ENCODE measurements at places on chromosomes 1 and 21. TPM values are rescaled to one million over a fixed set of nuclear protein-coding genes. Genes with fewer than 3 reads are reported as not detected.
A peak's percentile ranks its signal among the peaks of the same experiment; 100 is the strongest.

WNT3A gene
- not detected for total RNA-seq

SMCP gene
- not detected for total RNA-seq

- no peaks in the 10 kb centered on the region for H3K27me3 ChIP-seq
- H3K27ac ChIP-seq: no peak overlapping the region
- no peak for DNase-seq
- no peaks in the 10 kb centered on the region for H3K36me3 ChIP-seq
Observed at GRCh38 chr1:83505148-83505547, 493.8 kb downstream of the TTLL7 start.

DNA sequence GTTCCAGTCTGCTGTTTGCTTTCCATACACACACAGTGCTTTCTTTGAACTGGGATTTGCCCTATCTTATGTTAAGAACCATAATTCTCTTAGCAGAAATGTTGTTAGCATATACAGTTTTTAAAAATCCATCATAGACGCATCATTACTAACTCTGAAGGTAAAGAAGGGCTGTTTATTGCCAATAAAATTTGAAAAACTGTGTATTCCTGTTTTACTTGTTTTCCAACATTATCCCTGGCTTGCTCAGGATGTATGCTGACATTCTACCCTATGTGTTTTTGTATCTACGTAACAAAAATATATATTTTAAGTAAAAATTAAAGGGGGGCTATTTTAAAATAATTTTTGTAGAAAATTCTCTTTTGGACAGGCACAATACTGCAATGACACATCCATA, 857.2 kb downstream of the BRINP3 start:
- H3K36me3 ChIP-seq: no peaks in the 10 kb centered on the region
- H3K4me1 ChIP-seq: no peaks in the 10 kb centered on the region
- no peaks in the 10 kb centered on the region for H3K27me3 ChIP-seq

RCC1 gene
- total RNA-seq: 2.8 TPM

MAP3K21 gene
- 0.20 TPM for total RNA-seq

GRCh38 chr1:246448373-246448772, 58.7 kb downstream of the SMYD3 start:
- no peaks in the 10 kb centered on the region for H3K36me3 ChIP-seq
- peaks cover 9% of the 10 kb centered on the region for H3K4me1 ChIP-seq
- H3K27me3 ChIP-seq: no peaks in the 10 kb centered on the region
- no peak overlapping the region for H3K27ac ChIP-seq

GRCh38 chr1:162003061-162003829, 20.4 kb downstream of the OLFML2B start:
- peaks cover 7% of the 10 kb centered on the region for H3K4me1 ChIP-seq
- peak overlapping the region; percentile 24 for H3K27ac ChIP-seq
- H3K36me3 ChIP-seq: no peaks in the 10 kb centered on the region
- peak overlapping the region; percentile 27 for H3K4me3 ChIP-seq
- H3K27me3 ChIP-seq: no peaks in the 10 kb centered on the region

DNA sequence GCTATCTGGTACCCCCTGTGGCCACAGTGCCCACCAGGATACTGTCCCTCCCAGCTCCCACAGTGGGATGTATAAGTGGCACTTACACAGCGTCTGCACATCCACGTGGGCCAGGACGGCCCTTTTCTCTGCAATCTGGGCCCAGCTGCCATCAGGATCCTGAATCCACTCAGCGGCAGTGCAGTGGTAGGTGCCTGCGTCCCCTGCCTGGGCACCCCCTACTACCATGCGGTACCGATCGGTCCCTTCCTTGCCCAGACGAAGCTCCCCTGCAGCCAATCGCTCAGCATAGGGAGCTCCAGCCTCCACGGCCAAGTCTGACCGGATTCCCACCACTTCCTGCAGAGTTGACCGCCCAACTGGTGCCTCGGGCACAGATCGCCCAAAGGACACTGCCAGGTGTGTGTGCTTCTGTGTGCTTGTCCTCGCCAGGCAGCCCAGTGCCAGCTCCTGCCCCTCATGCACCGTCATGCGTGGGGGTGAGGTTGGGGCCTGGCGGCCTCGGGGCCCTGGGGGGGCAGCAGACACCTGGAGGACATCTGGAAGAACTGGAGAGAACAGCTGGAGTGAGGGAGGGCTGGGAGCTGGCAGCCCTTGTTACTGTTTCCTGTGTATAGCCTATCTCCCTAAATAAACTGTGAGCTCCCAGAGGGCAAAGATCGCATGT, 4.7 kb downstream of the IGSF8 start:
- no peaks in the 10 kb centered on the region for H3K27me3 ChIP-seq
- H3K4me3 ChIP-seq: no peak overlapping the region
- peaks cover 25% of the 10 kb centered on the region for H3K36me3 ChIP-seq
- H3K4me1 ChIP-seq: peaks cover 14% of the 10 kb centered on the region
- DNase-seq: no peak
- no peak overlapping the region for H3K27ac ChIP-seq

DNA sequence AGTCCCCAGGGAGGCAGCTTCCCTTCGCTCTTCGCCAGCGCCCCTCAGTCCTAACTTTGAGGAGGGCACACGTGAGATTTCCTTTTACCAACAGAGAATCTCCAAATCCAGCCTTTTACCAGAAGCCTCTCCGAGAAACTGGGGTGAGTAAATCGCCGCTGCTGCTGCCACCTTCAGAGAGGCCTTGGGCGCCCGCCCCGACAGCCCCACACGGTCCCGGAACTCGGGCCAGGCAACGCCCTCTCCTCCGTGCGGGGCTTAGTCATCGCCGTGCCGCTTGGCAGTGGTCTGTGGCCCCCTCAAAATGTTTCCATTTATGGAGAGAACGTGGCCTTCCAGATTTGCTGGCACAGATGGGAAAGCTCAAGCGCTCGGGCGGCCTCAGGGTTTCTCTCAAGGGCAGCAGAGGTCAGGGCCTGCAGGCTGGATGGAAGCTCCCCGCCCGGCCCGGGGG, 41.4 kb upstream of the COL6A2 start:
- no peaks in the 10 kb centered on the region for H3K36me3 ChIP-seq
- H3K4me1 ChIP-seq: peaks cover 18% of the 10 kb centered on the region
- H3K27me3 ChIP-seq: no peaks in the 10 kb centered on the region
- no peak overlapping the region for H3K4me3 ChIP-seq

CD48 gene
- total RNA-seq: 31.6 TPM

ILDR2 gene
- 5.8 TPM for total RNA-seq

DNA sequence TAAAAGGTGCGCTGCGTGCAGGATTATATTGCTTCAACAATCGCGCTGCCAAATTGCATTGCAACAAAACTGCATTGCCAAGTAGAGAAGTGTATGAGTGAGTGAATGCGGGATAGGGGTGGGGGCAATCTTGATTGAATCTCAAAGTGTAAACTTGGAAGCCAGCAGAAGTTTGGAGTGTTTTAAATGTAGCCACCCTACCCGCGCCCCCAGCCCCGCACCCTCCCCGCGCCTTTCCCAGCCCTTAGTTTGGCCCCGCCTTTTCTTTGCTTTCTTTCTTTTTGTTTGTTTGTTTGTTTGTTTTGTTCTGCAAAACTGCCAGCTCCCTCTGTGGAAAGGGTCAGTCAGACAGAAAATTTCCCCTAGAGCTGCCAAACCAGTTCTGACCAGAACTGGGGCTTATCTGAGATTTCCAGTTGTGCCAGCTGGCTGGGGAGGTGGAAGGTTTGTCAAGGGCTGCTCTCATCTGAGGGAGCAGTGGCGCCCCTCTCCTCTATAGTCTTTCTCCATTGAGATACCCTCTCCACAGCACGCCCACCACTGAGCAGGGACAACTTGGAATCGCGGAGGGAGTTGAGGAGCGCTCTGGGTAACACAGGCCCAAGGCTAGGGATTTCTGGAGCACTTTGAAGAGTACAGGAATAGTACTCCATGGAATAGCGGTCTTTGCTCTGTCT, 666 bp upstream of the BEND5 start:
- peaks cover 20% of the 10 kb centered on the region for H3K4me1 ChIP-seq
- no peak for DNase-seq
- peaks cover 5% of the 10 kb centered on the region for H3K36me3 ChIP-seq
- H3K4me3 ChIP-seq: peak overlapping the region; percentile 75

DNA sequence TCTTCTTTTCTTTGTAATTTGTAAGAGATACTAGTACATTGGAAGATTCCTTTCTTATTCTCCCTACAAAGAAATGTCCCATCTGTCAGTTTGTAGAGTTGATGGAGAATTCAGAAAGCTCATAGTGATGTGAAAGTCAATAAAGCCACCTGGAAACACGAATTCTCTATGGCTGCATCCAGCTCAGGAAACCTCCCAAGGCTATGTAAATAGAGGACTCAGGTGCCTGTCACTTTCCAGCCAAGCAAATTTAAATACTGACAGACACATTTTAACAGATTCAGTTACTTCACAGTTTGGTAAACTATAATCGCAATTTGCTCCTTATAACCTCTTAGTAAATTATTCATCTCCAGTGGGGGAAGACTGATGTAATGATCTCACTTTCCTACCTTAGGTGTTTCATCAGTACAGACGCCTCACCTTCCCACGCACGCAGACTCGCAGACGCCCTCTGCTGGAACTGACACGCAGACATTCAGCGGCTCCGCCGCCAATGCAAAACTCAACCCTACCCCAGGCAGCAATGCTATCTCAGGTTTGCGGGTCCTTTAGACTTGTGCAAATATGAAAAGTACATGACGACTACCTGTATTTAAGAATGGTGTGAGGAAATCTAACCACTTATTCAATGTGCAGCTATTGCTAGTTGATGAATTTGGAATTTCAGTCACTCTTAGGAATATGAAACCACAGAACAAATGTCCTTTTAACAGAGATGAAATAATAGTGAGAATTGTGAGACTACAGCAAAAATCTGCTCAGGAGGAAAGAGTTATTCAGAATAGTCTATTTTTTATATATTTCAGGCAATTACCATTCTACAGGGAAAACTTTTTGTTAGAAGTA, 60.6 kb downstream of the PTPRC start:
- no peaks in the 10 kb centered on the region for H3K27me3 ChIP-seq
- H3K27ac ChIP-seq: no peak overlapping the region
- H3K4me3 ChIP-seq: no peak overlapping the region
- no peaks in the 10 kb centered on the region for H3K4me1 ChIP-seq

- H3K4me1 ChIP-seq: no peaks in the 10 kb centered on the region
- H3K27ac ChIP-seq: no peak overlapping the region
- H3K36me3 ChIP-seq: no peaks in the 10 kb centered on the region
Observed at GRCh38 chr1:86758570-86758969, 54.2 kb downstream of the SH3GLB1 start.

DNA sequence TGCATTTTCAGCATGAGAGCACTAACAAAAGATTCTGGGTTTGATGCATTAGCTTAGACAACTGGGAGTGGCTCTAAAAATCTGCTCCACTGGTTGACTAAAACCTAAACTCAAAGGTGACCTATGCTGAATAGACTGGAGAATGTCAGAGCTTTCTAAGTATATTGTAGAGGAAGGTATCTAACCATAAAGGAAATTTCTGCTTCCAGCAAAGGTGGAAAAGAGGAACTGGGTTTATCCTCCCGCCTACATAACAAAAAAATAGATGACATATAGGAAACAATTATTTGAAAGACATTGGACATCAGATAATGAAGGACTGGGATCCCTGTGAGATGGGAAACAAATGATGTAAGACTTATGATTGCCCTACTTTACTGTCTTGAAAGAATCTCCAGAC, 35.8 kb upstream of the CR2 start:
- no peaks in the 10 kb centered on the region for H3K27me3 ChIP-seq
- no peaks in the 10 kb centered on the region for H3K4me1 ChIP-seq
- DNase-seq: no peak

AGT gene
- total RNA-seq: 86.1 TPM

DEGS1 gene
- total RNA-seq: 44.2 TPM
